Activated CD8-positive, alpha-beta memory T cell treated with anti-CD3 and anti-CD28 coated beads for 1 hour (primary cell): ENCODE measurements at places on chromosomes 4 and X.

GRCh38 chr4:185682236-185682635 is 129.8 kb downstream of the SORBS2 start:
- no peak for DNase-seq

GRCh38 chr4:55312489-55313101 is 33.4 kb upstream of the SRD5A3 start:
- no peak for DNase-seq

- DNase-seq, result no peak
These were observed 207.0 kb downstream of the LDB2 start for GRCh38 chr4:16691450-16691849.

- no peak for DNase-seq
These were observed 64.3 kb downstream of the LRBA start for GRCh38 chr4:150950657-150951288.

DNA sequence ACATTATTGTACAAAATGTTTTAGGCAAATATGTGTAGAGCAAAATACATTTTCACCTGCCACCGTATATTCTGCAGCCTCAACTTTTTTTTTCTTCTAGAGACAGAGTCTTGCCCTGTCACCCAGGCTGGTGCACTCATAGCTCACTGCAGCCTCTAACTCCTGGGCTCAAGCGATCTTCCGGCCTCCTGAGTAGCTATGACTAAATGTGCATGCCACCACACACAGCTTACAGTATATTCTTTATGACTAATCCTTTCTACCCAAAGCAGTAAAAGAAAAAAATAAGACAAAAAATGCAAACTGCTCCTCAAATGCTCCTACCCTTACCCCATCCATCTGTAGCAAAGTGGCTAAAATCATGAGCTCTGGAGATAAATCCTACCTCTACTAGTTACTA is 426.3 kb downstream of the KCNIP4 start:
- no peak for DNase-seq

DNA sequence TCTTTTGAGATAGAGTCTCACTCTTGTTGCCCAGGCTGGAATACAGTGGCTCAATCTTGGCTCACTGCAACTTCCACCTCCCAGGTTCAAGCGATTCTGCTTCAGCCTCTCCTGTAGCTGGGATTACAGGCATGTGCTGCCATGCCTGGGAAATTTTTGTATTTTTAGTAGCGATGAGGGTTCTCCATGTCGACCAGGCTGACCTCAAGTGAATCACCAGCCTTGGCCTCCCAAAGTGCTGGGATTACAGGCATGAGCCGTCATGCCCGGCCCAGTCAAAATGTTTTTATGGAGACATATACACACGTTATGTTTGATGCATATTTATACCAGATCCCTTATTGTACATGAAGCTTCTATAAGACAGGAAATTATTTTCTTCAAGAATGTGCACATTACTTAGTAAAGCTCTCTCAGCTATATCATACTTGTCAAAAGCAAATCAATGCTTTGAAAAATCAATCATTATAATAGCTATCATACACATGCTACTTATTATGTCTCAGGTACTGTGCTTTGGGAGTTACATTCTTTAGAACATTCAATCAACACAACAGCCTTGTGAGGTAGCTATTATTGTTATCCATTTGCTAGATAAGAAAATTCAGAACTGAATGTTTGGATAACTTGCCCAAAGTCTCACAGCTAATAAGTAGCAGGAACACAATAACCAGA is 269.2 kb downstream of the FSTL5 start:
- DNase-seq, result no peak

GRCh38 chr4:158775091-158775651 is 6.3 kb downstream of the FNIP2 start:
- no peak for DNase-seq

GRCh38 chr4:141469392-141469791 is 167.0 kb upstream of the IL15 start:
- DNase-seq, result no peak

GRCh38 chr4:138727731-138728130 is 287.9 kb upstream of the NOCT start:
- no peak for DNase-seq
